ENCODE measurements at places on chromosomes 13 and 19.
A peak's percentile ranks its signal among the peaks of the same experiment; 100 is the strongest.

DNA sequence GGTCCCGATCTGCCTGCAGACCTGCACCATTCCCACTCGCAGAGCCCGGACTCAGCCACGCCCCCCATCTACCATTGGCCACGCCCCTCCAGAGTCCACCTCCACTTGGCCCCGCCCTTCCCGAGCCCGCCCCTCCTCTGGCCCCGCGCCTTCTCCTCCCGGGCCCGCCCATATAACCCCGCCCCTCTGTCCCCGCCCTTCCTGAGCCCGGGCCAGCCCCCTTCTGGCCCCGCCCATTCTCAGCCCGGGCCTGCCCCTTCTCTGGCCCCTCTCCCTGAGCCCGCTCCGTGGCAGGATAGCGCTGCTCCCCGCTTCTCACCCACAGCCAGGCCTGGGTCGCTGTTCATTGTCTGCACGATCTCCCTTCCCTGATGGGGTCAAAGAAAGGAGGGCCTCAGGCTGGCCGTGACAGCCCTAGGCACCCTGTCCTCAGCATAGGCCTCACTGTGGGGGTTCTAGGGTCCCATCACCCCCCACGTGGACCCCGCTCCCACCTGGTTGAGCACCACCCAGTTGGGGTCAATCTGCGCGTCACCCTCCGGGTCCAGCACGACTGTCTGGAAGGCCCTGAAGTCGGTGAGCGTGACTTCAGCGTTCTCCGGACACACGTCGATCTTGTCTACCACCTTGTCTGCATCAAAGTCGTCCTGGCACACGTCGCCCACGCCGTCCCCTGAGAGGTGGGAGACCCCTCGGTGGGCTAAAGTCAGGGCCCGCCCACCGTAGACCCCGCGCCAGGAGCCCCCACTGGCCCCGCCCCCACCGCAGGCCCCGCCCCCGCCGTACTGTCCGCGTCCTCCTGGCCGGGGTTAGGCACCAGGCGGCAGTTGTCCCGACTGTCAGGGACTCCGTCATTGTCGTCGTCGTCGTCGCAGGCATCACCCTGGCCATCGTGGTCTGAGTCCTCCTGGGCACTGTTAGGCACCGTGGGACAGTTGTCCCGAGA lies 5.7 kb downstream of the COMP start:
- DNase-seq, result no peak

- DNase-seq, result no peak
Observed at GRCh38 chr19:28497137-28497536, 715.8 kb downstream of the UQCRFS1 start.

DNA sequence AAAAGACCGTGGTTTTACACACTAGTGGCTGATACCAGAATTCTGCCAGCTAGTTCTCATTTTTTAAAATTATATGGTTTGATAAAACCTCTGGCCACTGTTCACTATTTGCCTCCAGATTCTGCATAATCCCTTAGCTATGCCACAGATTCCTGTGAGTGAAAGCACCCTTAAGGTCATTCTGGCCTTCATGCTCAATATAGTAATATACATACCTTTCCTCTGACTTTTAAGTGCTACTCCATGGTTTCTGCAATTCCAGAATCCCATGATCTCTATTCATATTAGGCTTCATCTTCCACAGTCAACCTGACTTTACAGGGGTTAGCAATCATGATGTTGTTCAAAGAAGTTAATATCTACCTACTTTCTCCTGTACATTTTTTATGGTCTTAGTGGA lies 274.1 kb upstream of the EDNRB start:
- peak; percentile 24 for DNase-seq

DNA sequence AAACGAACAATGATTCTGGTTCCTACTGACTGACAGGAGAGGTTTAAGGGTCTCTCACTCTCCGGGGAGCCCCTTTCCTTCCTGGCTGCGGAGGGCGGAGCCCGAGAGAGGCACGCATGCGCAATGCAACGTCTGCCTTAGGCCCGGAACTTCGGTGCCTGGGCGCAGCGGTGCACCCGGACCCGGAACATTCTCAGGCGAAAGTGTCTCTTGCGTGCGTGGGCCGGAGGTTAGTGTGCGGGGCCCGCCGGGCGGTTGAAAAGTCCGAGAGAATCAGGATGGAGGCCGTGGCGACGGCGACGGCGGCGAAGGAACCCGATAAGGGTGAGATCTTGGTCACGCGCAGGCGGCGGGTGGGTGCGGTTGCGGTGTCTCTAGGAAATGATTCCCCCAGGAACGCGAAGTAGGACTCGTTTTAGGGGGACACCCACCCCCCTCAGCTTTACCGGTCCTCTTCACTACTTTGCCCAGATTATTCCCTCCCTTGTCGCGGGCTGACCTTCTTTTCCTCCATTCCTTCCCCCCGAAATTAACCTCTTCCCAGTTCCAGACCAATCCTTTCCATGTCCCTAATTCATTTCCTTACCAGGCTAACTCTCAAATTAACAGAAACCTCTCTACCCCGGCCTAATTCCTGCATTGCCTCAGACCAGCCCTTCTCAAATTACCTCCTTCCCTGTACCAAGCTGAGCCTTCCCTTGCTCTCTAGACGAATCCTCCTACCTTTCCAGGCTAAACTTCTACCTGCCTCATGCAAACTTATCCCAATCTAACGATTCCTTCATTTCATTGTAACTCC lies at the start of gene CCDC97:
Gene CCDC97, plus strand, starts transcription at position 140 of the 799 bp plus-strand sequence. Its CDS starts 139 bp downstream, at position 279.
- peak; percentile 65 for DNase-seq

GRCh38 chr19:38654628-38655055 lies 7.2 kb downstream of the ACTN4 start:
- DNase-seq, result no peak

DNA sequence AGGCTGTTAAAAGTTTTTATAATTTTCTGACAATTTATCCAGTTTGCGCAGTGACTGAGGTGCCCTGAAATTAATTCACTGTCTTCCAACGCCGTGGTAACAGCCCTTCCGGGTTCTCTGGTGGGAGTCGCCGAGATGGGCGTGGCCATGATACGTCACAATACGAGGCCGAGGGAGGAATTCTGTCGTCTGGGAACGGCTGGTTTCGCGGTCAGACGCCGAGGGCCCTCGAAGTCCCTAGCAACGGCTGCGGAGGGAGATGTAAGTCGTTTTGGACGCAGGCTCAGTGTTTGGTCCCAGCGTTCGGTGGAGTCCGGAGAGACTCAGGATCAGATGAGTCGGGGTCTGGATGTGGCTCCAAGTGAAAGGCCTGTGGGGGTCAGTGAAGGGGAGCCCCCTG lies 21.7 kb downstream of the ZNF613 start:
- no peak for DNase-seq

GRCh38 chr13:54563286-54563685 lies 1534.7 kb downstream of the OLFM4 start:
- no peak for DNase-seq

- peak; percentile 23 for DNase-seq
Observed at GRCh38 chr13:31201341-31202031, 1.7 kb downstream of the B3GLCT start.
